ENCODE measurements at places on chromosomes 2 and 18.

GRCh38 chr2:66771359-66771976 is 336.5 kb downstream of the MEIS1 start:
- DNase-seq = no peak

GRCh38 chr2:60973705-60974104 is 43.8 kb upstream of the PEX13 start:
- no peak for DNase-seq

DNA sequence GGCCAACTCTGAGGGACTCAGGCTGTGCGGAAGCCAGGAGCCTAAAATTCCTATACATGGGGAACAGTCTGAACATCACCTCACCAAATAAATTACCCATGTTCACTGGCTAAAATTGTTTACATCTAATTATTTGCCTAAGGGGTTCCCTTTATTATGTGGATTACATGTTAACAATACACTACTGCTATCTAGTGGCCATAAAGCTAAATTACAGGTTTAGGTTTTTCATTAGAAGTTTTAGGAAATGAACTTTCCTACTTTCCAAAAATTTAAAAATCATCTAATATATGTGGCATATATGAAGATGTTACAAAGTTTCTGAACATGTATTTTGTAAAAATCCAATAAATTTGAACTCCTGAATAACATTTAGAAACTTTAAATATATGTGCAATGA is 40.3 kb downstream of the PLA2R1 start:
- peak; percentile 34 for DNase-seq

DNA sequence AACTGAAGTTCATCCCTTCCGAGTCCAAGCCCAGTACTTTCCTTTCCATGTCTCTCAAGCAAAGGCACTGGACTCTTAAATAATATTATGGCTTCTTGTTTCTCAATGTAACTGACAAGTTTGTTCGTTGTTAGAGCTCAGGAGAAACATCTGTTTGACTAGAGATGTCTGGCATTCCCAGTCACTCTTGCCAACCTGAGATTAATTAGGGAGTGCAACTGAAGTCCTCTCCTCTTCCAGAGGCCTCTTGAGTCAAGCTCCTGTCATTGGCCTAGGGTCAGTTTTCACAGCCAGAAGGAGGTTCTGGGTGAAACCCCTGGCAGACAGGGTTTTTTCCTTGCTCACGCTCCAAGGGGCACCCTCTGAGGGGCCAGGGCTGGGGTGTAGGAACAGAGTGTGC is 196.1 kb downstream of the AGPS start:
- no peak for DNase-seq

- no peak for DNase-seq
Observed at GRCh38 chr2:214629875-214630274, 179.6 kb downstream of the BARD1 start.

DNA sequence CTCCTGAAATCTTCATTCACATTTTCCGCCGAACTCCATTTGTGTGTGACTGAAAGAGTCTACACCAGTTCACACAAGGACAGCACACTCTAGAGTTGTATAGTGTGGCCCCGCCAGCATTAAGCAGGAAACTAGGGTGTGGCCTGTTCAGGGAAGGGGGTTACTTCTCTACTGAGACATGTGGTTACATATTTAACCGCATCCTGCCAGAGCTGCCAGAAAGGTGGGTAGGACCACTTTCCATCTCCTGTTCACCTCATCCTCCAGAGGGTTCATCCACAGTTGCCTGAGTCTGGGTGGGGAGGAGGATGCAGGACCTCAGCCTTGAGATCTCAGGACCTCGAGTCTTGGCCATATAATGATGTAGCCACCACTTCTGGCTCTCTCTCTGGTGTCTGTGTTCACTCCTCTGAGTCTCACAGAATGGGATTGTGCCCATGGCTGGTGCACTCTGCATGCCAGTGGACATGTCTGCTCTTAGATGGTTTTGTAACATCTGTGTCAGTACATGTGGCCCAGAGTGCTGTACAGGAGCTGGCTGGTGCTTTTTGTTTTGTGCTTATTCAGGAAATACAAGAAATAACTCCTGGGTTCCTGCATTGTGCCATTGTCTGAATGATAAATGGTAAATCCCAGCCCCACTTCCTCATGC is 7.7 kb upstream of the SP140L start:
- DNase-seq = peak; percentile 66

- DNase-seq = no peak
Observed at GRCh38 chr2:7812231-7812995, 869.4 kb upstream of the ID2 start.

- no peak for DNase-seq
Observed at GRCh38 chr2:120393456-120393855, 47.5 kb downstream of the INHBB start.

GRCh38 chr2:117702098-117702497 is 112.4 kb upstream of the DDX18 start:
- no peak for DNase-seq

GRCh38 chr18:959854-960253 is 55.2 kb downstream of the ADCYAP1 start:
- no peak for DNase-seq

- DNase-seq = no peak
Observed at GRCh38 chr2:43138441-43138840, 88.0 kb downstream of the ZFP36L2 start.

DNA sequence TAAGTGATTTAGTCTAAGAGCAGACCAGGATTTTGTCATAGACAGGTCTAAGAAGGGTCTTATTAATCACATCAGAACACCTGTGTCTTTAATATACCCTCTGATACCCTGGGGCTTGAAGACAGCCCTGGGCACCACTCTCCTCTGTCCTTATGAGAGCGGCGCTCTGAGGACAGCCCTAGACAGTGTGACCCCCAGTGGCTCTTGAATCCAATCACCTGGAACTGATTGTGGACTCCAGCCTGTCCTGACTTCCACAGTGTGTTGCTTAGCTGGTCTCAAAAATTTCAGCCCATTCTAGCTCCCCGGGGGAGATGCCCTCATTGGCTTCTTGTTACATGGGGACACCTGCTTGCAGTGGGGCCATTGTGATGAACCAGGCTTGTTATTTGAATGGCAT is 195.8 kb upstream of the SMAD2 start:
- DNase-seq = no peak

DNA sequence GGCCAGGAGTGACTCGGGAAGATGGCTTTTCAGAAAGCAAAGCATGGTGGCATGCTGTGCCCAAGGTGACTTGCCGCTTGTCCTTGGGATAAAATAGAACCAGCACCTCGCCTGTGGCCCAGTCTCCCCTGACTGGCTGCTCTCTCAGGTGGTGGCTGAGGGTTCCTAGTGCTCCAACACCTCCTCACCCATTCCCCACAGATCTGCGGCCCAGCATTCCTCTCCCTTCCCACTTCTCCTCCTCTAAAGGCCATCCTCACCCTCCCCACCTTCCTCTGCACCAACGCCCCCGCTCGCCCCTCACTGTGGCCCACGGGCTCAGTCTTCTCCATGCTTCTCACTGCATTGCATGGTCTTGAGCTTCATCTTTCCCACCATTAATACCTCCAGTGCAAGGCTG is 132.4 kb downstream of the PXDN start:
- DNase-seq = no peak

- no peak for DNase-seq
Observed at GRCh38 chr2:160377204-160377995, 116.2 kb downstream of the RBMS1 start.

GRCh38 chr18:48542513-48543181 is 3.8 kb downstream of the CTIF start:
- DNase-seq = no peak

DNA sequence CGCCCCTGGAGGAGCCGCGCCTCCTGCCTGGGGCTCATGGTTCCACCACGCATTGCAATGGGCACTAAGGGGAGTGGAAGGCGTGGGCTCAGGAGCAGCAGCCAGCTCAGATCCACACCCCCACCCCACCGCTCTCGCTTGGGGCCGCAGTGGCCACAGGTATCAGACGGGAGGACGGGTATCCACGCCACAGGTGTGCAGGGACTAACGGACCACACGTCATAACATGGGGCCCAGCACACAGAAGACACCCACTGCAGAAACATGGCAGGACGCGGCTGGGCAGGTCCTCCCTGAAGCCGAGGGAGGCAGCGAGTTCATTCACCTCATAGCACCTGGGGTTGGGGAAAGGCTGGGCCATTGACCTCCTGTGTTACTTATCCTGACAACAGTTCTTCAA is 13.0 kb downstream of the HDAC4 start:
- DNase-seq = no peak

- no peak for DNase-seq
Observed at GRCh38 chr2:206981086-206981674, 41.9 kb downstream of the CPO start.

Measured in NB4 (cell line).